Skeletal muscle cell (primary cell): ENCODE measurements at places on chromosomes 6 and 20.
A peak's percentile ranks its signal among the peaks of the same experiment; 100 is the strongest.

DNA sequence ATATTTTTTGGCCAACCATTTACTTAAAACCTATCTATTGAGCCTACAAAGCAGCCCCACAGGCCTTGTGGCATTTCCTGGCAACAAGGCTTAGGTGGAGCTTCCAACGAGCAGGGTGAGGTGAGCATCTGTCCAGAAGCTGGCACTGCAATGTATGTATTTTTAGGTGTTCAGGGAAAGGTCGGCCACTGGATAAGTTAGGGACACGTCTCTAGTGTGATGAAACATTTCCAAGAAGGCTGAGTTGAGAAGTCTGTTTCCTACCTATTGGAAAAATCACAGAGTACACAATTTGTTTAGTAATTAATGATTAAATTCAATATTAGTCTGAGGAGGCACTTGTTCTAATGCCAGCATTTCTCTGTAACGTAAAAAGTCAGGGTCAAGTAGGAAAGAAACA is 17.8 kb upstream of the RCAN2 start:
- no peak for DNase-seq

DNA sequence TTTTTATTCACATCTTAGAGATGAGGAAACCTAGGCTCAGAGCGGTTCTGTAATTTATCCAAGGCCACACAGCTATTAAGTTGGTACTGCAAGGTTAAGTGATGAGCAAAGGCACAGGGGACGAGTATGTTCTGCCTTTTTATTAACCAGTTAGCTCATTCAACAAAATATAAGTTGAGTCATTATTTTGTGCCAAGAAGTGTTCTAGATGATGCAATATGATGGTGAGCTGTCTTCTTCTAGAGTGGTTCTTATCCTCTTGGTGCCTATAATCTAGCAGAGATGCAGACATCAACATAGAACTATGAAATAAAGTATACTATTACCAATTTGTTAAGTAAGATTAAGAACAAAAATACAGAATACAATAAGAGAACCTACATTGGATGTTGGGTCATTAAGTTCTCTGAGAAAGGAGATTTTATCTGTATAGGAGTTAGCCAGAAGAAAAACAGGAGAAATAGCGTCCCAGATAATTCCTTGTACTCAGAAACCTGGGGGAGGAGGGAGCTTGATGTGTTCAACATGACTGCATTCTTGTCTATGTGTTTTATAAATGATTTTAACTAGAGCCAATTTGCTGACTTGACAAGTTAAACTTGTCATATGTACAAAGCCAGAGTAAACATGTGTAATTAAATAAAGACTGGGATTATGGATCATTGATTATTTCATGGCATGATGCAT is 122.3 kb downstream of the TBXT start:
- DNase-seq: no peak

DNA sequence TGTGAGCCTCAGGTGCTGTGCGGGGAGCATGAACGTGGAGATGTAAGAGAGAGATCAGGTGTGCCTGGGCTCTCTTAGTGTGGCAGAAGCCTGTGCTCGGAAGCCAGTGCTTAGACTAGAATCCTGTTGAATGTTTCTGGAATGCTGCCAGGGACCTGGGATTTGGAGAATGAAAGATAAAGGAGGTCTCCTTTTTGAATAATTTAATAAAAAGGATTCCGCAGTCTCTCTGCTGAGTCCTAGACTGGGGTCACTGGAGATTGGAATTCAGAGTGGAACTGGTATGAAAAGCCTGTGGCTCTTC is 18.8 kb upstream of the EFCAB8 start:
- no peak for DNase-seq

- no peak for DNase-seq
Observed at GRCh38 chr6:109891924-109892323, 86.2 kb upstream of the GPR6 start.

DNA sequence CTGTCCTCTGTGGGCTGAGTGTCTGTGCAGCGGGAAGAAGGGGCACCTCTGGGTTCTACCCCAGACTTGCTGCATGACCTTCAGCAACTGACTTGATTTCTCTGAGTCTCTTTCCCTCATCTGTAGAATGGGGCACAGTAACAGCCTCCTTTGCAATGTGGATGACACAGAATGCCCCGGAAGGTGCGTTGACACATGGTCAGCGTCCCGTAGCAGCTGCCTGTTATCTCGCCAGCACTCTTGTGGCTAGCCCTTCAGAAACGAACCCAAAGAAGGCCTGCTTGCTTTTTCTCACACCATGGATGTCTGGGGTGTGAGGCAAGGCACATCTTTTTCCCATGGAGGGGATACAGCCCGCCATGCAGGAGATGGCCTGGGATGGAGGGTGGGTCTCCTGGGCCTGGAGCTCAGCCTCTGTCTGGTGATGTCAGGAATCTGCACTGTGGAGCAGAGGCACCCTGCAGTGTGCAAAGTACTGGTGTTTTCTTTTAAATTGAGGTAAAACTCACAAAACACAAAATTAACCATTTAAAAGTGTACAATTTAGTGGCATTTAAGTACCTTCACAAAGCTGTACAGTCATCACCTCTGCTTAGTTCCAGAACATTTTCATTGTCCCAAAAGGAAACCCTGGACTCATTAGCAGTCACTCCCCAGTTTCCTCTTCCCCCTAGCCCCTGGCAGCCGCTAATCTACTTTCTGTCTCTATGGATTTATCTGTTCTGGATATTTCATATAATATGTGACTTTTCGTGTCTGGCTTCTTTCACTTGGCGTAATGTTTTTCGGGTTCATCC is 59.8 kb upstream of the FAM83D start:
- DNase-seq: no peak

GRCh38 chr6:37010402-37010892 is 5.0 kb downstream of the FGD2 start:
- no peak for DNase-seq

DNA sequence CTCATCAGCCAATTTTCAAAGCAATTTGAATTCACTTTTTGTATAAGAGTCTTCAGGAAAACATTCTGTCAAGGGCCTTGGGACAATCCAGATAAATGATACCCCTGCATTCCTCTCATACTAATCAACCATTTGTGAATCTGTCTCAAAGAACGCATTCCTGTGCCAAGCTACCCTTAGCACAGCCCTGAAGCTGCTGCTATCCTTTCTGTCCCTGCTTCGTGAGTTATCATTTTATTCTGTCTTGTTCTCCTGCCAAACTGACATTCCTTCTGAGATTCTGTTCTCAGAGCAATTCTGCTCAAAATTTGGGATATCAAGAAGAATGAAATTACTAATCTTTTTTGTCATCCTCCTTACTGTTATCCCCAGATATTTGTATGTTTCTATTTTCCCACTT is 213.9 kb upstream of the STXBP5 start:
- no peak for DNase-seq

GRCh38 chr6:44113414-44113813 is 13.8 kb downstream of the MRPL14 start:
- DNase-seq: no peak

GRCh38 chr6:40822619-40823018 is 216.4 kb downstream of the UNC5CL start:
- DNase-seq: peak; percentile 18

DNA sequence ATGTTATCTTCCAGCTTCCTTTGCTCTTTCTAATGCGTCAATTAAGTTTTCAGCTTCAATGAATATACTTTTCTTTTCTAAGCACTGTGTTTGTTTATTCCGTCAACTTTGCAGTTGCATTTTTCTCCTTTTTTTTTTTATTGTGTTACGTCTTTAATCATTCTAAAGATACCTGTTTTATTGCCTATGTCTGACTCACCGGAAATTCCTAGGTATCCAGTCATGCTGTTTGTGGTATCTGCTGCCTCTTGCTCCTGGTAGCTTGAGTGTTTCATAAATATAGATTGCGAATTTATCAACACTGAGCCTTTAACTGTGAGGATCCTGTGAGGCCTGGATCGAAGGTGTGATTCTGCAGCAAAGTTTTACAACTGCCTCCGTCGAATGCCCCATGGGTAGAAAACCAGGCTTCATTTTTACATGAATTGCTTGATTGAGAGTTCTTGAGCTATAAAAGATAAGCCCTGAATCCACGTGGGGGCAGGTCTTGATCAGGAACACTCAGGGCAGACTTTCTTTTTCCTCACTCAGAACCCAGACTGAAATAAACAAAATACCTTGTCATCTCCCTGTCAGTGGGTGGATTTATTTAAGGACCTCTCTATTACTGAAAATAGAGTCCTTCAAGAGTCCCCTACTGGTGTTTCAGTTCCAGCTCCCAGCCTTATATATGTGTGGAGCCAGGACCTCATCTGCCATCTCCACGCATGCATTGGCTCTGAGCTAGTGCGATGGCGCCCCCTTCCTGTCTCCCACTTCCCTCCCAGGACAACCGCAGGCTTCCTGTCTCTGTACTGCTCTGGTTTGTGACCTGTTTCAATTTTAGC is 60.1 kb upstream of the LRRC1 start:
- DNase-seq: peak; percentile 52

DNA sequence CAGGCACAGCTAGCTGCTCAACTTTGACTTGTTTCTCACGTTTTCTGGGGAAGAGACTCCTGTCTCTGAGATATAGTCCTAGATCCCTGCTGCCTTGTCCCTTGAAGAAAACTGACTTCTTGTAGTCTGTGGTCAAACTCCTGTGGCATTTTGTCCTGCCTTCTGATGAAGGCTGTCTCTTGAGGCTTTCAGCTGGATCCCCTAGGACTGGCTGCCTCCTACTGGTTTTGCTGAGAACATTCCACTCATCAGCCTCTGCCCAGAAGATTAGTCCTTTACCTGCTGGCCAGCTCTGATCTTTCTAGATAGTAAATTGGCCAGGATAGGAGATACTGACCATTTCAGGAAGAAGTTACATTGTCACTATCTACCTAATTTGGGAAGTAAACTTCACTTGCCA is 71.9 kb upstream of the CNR1 start:
- no peak for DNase-seq

DNA sequence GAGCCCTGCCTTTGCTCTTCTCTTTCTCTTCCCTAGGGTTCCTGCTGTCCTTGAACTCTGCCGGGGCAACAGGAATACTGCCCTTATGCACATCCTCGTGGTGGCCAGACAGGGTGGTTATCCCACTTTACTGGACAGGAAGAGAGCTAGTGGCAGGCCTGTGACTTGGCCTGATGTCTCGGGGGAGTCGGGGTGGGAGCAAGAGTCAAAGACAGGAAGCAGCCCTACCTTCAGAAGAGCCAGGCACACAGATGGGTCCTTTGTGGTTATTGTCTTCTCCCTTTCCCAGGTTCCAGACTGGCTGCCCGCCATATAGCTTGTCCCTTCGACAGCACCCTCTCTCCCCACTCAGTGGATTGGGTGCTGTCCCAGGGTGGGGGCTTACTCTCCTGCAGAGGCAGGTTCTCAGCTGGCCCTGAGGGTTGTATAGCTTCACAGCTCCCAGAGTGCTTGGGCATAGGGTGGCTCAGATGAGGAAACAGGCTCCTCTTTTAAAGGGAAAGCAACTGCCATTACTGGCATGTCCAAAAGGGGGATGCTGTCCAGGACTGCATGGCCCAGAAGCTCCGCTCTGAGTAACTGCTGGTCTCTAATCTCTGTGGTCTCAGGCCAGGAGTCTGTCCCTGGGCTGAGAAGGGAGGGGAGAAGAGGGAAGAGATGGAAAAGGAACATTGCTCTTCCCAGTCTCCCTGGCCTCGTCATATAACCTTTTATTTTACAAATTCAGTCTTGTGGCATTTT is 17.3 kb downstream of the PLCG1 start:
- DNase-seq: no peak

DNA sequence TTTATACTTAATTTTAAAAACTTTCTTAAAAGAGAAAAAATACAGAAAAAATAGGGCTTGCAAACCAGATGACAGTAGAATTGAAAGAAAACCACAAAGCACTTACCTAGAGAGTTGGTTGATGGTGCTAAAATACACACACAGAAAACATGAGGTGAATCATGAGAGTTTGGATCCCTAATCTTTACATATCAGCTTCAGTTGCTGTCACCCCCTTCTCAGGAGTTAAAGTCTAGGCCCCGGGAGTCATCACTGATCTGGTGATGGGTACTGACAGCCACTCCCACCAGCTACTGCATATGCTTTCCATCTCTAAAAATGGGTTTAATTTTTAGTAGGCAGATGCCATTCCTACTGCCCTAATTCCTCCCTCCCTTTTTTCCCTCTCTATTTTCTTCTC is 16.7 kb downstream of the TSBP1 start:
- DNase-seq: no peak

DNA sequence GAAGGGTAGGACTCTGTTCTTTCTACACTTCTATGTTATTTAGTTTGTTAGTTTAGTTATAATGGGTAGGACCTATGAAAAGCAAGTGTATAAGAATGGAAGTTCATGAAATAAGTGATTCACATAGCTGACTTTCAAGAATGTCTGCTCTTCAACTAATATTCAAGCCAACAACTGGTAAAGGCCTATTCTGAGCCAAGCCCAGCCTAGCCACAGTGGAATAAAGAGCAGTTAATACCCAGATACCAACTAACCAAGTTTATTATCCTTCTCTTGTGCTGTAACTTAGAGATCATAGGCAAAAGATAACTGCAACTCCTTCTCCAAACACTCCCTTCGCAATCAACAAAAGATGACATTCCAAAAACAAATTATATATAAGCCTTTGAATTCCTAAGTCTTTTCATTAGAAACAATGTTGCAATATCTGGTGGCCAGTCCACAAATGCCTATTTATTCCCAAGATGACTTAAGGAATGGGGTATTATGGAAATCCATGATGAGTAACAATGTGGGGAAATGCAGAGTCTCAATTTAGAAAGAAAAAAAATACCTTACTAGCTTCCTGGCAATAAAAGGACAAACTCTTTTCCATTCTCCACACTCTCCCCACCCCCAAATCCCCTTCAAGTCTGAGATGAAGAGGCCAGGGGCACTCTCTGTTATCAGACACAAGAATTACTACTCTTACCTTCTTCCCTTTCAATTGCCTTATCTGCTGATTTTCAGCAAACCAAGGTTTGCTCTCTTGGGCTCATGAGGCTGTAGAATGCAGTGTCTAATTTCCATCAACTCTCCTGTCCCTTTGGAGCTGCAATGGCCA is 27.4 kb downstream of the BTBD9 start:
- peak; percentile 53 for DNase-seq

GRCh38 chr6:121338366-121338765 is 4.1 kb upstream of the TBC1D32 start:
- DNase-seq: no peak

DNA sequence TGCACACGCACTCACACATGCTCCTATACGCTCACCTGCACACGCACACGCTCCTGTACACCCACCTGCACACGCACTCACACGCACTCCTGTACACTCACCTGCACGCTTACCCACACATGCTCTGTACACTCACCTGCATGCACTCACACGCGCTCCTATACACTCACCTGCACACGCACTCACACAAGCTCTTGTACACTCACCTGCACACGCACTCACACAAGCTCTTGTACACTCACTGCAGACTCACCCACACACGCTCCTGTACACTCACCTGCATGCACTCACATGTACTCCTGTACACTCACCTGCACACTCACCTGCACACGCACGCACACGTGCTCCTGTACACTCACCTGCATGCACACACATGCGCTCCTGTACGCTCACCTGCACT is 22.0 kb upstream of the TAF4 start:
- no peak for DNase-seq

- DNase-seq: no peak
Observed at GRCh38 chr6:156899071-156899470, 121.9 kb downstream of the ARID1B start.

DNA sequence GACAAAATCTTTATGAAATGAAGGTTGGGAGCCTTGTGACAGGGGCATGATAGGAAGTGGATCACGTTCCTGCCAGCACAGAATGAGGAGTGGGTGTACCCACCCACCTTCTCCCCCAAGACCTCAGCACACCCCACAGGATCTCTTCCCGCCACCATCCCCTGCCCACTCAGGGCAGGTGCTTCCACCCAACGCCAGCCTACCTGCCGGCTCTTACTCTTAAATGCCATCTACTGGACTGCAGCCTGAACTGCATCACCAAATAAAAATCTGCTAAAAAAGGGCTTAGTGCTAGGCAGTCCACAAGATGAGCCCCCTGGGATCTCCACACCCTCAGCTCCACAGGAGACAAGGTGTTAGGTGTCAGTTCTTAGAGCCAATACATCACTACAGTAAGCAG is 20.6 kb downstream of the DTNBP1 start:
- DNase-seq: no peak
